ENCODE measurements at places on chromosomes 13 and 19.

GRCh38 chr19:7879111-7879807, 5.1 kb upstream of the PRR36 start:
- DNase-seq: no peak

DNA sequence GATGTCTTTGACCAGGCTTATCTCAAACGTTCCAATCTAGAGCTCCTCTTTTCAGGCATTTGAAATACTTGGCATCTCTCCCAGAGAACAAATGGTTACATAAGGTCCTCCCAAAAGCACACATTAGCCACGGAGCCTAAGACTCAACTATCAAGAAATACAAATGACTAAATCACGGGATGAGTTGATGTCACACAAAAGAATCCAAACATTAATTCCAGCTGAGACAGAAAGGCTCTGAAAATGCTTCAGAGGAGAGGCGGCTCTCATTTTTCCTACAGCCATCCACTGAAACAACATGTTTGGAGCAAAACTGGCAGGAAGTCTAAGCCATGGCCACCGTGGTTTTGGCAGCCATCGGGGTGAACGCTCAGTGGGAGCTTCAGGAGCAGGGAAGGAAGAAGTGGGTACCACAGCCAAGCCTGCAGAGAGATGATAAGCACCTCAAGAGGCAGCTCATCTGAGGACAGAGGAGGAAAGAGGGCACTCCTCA, 122.5 kb downstream of the STK24 start:
- DNase-seq: no peak

DNA sequence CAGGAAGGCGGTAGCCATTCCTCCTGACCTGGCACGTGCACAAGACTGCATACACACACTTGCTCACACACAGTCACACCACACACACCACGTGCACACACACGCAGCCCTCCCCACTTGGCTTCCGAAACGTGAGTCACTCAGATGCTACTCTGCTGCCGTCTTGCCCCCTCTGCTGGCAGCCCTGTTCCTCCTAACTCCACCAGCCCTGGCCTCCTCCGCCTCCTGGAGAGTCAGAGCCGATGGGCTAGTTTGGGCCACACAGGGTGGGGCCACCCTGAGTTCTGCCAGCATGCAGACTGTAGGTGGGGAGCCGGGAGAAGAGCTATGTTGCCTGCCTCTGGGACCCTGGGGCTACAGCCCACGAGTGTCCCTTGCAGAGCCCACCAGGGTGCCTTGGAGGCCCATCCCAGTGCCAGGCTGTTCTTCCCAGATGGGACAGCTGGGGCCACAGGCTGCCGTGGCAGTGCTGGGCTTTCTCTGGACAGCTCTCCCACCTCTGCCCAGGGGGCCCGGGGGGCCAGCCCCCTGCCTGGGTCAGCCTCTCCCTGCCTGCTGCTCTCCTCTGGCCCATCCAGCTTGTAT, 12.1 kb downstream of the PIN1 start:
- DNase-seq: peak; percentile 67

DNA sequence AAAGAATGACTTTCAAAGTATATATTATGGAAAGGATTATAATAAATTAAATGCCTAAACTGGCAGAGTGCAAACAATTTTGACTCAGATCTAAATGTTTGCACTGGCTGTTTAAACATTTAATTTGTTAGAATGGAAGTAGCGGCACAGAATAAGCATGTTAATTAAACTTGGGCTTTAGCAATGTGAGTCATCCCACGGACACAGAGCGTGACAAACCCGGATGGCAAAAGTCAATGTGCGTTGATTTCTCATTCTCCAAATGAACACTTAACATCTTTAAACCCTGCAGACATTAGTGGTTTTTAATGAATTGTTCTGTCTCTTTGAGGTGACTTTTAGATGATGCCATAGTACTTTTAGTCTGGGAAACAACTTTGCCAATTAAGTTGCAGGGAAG, 38.4 kb downstream of the PCDH8 start:
- no peak for DNase-seq

- DNase-seq: no peak
Observed at GRCh38 chr13:44870456-44870929, 118.8 kb downstream of the NUFIP1 start.

DNA sequence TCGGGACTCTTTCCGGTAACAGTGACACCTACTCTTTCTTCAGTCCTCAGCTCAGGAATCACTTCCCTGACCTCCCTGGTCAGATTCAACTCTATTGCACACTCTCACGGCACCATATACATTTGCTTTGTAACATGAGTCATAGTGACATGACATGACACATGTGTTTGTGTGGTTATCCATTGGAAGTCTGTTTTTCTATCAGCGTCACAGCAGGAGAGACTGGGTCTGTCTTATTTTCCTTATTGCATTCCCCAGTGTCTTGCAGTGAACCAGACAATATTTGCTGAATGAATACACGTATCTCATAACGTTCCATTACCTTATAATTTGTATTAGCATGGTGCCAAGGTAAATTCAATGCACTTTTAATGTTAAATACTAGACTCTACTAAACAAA, 102.0 kb downstream of the DCLK1 start:
- no peak for DNase-seq

- no peak for DNase-seq
Observed at GRCh38 chr19:2255982-2256685, at the start of gene JSRP1. Gene JSRP1, minus strand, starts transcription at chr19:2256417. Its CDS starts 1,103 bp downstream, at chr19:2255314.

DNA sequence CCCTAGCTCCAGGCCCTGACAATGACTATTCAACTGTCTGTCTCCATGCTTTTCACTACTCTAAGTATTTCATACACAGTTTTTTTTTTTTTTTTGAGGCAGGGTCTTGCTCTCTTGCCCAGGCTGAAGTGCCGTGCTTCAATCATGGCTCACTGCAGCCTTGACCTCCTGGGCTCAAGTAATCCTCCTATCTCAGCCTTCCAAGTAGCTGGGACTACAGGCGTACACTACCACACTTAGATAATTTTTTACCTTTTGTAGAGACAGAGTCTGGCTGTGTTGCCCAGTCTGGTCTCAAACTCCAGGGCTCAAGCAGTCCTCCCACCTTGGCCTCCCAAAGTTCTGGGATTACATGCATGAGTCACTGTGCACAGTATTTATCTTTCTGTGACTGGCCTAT, 815.4 kb downstream of the DACH1 start:
- no peak for DNase-seq

- DNase-seq: no peak
Observed at GRCh38 chr13:28448651-28449358, 46.1 kb downstream of the FLT1 start.

GRCh38 chr19:29886586-29886985, 55.5 kb upstream of the URI1 start:
- no peak for DNase-seq

- no peak for DNase-seq
Observed at GRCh38 chr13:49428041-49428763, 15.7 kb downstream of the CAB39L start.

GRCh38 chr13:33183431-33184111, 102.0 kb downstream of the STARD13 start:
- DNase-seq: no peak

DNA sequence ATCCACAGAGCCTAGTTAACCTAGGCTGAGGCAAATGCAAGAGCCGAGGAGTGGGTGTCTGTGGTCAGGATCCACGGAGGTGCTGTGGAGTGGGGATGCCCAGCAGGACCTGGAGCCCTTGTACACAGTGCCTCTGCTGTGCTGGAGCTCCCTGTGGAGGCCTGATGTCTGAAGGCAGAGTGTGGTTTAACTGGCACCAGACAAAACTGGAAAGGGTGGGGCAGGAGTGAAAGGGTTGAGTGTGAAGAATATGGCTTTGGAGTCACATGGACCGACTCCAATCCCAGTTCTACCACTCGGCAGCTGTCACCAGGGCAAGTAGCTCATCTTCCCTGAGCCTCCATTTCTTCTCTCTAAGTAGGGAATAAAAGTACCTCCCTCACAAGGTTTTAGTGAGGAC, 60.3 kb upstream of the GPR12 start:
- no peak for DNase-seq

DNA sequence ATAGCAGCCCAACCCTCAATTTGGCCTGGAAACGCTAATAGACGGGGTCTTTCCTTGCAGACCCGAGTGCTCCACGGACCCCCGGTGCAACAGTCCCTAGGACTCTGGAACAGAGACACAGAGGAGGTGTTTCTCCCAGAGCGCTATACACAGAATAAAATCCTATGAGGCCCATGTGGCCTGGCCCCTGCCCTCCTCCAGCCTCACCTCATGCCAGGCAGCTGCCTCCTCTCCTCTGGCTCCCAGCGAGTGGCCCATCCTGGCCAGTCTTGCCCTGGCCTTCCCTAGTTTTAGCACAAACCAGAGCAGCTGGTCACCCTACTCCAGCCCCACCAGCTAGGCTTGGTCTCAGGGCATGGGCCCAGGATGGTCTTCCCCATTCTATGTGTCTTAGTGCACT, 20.3 kb downstream of the POP4 start:
- DNase-seq: no peak

DNA sequence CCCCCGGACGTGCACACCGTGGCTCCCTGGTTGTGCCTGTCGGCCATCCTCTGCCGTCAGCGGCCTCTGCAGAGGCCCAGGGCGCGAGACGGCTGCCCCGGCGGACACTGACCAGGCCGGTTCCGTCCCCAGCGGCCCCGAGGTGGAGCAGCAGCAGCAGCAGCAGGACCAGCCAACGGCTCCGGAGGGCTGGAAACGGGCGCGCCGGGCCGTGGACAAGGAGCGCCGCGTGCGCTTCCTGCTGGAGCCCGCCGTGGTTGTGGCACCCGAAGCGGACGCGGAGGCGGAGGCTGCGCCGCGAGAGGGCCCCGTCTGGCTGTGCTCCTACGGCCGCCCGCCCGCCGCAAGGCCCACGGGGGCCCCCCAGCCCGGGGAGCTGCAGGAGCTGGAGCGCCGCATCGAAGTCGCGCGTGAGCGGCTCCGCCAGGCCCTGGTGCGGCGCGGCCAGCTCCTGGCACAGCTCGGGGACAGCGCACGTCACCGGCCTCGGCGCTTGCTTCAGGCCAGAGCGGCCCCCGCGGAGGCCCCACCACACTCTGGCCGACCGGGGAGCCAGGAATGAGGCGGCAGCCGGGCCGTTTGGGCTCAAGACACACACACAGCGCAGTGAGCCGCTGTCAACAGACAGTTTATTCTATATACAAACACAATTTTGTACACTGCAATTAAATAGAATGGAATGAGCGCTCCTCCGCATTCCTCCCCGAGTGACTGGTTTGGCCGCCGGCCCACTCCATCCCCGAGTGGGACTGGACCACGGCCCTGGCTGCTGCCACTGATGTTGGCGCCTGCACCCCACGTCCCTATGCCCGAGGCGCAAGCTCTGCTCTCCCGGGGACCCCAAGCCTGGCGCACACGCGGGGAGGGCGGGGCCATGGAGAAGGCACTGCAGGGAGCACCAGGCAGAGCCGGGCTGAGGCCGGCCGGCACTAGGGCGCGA, 9.1 kb downstream of the GRIN3B start:
- DNase-seq: no peak

All from stimulated activated CD4-positive, alpha-beta T cell treated with anti-CD3 and anti-CD28 coated beads, Interleukin-1b, Interleukin-23, amount 100 ng/mL, for 48 hours (primary cell).